Fibroblast of skin of left biceps (primary cell): ENCODE measurements at places on chromosomes 7 and 10.
A peak's percentile ranks its signal among the peaks of the same experiment; 100 is the strongest.

- DNase-seq: no peak
Measured at GRCh38 chr10:89342206-89342958, 14.6 kb downstream of the IFIT3 start.

DNA sequence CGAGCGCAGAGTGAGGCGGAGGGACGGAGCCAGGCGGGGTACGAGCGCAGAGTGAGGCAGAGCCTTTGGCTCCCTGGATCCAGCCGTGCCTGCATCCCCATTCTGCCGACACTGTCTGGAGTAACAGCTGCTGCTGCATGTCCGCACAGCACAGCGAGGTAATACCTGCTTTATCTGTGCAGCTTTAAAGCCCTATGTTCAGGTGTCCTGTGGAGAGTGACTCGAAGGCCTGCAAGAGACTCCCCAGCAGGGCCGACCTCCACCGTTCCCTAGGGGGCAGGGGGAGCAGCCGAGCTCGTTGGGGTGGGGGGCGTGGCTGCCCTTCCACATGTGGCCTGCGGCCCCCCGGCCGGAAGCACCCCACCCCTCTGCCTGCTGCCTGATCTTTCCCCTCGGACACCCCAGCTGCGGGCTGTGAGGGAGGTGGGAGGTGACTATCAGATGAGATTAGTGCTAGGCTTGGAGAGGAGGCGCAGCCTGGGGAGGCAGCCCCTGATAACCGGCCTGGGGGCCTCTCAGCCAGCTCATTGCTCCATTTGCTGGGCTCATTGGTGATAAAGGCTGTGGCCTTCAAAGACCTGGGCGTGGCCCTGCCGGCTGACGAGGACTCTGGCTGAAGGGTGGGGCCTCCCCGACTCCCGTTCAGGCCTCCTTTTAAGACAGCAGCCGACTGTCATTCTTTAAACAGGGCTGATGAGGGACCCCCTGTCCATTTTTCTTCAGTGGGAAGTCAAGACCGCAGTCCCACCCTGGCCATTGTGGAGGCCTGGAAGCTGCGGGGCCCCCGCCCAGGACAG is 8.0 kb downstream of the VENTX start:
- no peak for DNase-seq

DNA sequence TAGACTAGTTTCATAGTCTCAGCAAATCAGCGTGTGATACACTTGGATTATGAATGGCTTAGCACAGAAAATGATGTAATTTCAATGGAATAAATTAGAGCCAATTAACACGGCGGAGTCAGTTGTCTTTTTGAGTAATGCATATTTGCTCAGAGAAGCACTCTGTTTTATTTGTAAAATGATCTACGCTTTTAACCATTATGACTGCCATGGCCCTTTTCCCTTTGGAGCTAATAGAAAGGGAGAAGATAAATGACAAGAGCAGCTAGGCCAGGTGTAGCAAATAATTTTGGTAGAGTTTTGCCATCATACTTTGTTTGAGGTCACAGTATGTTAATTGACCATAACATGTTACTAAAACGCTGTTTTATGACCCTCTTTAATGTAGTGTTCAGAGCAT is 86.8 kb downstream of the GPR158 start:
- DNase-seq: no peak

DNA sequence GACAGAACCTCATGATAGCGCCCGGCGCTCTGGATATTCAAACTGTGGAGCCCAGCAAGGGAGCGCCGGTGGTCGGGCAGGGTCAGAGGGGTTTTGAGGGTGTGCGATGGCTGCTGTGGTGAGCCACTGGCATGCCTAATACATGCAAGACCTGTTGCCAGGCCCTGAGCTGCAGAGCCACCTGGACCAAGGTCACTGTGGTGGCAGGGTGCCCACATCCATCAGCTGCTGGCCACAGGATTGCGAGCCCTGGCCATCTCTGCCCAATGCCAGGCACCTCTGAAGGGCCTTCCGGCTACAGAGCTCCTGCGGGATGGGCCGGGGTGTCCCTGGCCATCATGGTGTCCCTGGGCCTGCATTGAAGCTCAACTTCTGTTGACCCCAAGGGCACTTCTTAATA is 123.0 kb upstream of the TNRC18 start:
- no peak for DNase-seq

- no peak for DNase-seq
Measured at GRCh38 chr10:35639728-35640401, 2.2 kb downstream of the FZD8 start.

GRCh38 chr7:96236198-96237039 is 85.5 kb downstream of the SLC25A13 start:
- peak; percentile 69 for DNase-seq

GRCh38 chr10:46556515-46557318 is at the start of gene GPRIN2:
GPRIN2 (minus strand) TSS chr10:46556658; CDS start chr10:46550736, 5,922 bp downstream.
- no peak for DNase-seq

DNA sequence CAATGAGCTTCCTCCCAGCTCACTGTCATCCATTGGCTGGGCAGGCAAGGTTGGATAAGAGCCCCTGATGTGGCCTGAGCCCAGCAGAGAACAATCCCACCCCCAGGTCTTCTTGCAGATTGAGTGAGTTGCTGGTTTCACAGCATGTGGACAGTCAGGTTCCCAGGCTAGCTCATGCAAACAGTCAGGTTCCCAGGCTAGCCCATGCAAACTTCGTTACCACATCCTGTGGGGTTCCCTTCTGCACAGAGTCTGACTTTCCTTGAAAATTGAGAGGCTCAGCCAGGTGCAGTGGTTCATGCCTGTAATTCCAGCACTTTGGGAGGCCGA is 67.1 kb downstream of the TMEM130 start:
- DNase-seq: no peak

DNA sequence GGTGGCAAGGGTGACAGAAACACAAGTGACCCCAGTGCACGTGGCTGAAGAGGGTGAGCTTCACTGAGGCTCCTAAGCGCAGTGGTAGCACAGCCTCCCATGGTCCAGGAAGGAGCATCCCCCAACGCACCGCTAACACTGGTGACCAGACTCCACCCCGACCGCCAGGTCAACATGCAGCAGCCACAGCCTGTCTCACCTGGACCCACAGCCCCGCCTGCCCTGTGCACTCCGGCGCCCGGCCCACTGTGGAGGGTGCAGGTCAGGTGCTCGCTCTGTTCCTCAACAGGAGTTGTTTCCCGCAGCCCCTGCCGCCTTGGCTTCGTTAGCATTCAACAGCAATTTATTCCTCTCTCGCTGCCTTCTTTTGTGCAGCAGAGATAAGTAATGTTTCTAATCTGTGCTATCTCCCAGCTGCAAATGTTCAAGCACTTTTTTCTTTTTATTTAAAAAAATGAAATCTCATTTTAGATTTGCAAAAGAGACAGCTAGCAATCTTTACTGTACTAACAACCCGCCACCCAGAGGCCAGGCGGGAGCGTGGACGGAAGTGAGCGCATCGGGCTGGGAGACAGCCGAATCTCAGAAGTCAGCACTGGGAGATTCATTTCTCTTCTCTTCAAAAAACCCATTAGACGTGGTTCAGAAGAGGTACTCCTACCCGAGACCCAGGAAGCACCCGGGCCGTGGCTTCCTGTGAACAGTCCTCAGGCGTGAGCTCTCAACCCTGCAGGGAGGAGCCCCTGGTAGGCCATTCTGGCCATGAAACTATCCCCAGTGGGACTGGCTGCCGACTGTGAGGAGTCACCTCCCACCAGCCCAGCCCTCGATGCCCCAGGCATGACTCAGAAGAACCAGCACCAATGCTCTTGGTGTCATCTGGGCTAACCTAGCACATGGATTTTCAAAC is 133.4 kb downstream of the MAD1L1 start:
- DNase-seq: no peak

DNA sequence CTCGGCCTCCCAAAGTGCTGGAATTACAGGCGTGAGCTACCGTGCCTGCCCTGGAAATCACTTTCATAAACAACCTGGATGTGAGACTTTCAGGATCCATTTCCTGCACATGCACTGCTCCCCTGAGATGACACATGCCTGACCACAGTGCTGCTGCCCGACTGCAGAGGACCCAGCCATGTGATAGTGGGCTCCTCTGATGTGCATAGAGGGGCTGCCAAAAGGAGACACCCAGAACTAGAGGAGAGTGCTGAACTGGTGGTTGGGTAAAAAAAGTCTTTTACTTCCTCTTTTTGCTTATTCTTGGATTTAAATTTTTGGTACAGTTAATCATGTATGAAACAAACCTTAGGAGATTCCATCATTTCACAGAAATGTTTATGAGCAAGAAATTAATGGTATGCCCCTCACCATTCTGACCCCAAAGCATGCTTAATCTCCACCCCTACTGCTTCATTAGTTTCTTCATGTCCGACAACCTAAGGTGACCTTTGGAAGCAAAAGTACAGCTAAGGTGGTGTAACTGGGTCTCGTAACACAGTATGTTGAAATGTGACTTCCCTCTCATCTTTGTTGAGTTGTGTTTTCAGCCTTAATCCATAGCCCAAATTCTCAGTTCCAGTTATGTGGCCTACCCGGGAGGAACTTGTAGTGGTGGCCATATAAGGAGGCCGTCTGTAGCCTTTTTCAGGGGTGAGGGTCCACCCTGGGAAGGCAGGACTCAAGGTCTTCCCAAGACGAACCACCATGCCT is 111.1 kb downstream of the RNF216 start:
- DNase-seq: no peak

DNA sequence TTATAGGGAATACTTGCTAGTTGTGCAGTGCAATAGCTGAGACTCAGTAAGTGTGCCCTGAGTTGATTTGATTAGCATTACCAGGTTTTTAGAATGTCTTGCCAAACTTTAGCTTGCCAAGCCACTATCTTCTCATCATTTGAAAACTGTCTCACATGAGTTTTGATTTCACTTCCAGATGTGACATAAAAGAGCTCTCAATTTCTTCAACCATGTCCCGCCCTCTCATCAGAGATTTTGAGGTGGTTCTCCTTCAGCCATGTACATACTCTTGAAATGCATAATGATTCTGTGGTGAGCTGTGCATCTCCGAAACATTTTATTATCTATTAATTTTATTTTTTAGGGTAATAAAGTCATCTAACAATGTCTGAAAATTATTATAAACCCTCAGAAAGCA is 215.0 kb upstream of the SEMA3E start:
- DNase-seq: no peak

- DNase-seq: no peak
Measured at GRCh38 chr10:62658516-62658915, 146.0 kb upstream of the ADO start.
